ENCODE measurements at places on chromosomes 5 and 9. TPM values are rescaled to one million over a fixed set of nuclear protein-coding genes. Genes with fewer than 3 reads are reported as not detected.

NRG2 gene
- 0.19 TPM for polyA plus RNA-seq

TBC1D2 gene
- 24.0 TPM for polyA plus RNA-seq

ADAMTS2 gene
- 1.4 TPM for polyA plus RNA-seq

IL5 gene
- not detected for polyA plus RNA-seq

TAF11L9 gene
- not detected for polyA plus RNA-seq

POLE3 gene
- polyA plus RNA-seq: 19.5 TPM

SPINK7 gene
- polyA plus RNA-seq: 0.32 TPM

TUSC1 gene
- 13.4 TPM for polyA plus RNA-seq

SLC4A9 gene
- not detected for polyA plus RNA-seq

MAMDC4 gene
- polyA plus RNA-seq: 8.9 TPM

TEX48 gene
- polyA plus RNA-seq: not detected

LCN10 gene
- polyA plus RNA-seq: 8.4 TPM

PTPN3 gene
- polyA plus RNA-seq: 25.3 TPM

- DNase-seq: no peak
Observed at GRCh38 chr5:40915341-40915926, 6.1 kb downstream of the C7 start.

DNA sequence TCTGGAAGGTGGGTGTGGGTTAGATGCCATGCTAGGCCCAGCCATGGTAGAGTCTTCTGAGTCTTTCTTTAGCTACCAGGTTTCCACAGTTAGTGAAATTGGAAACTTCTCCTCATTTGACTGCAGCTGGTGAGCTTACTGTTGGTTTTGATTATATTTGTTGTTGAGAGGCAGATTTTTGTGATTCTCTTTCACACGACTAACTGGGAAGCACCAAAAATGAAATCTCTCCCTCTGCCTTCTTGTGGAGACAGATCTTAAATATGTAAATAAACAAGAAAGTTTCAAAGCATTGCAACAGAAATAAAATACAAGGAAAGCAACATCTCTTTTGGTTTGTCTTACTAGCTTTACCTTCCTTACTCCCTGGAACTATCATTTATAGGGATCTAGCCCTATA lies 122.2 kb downstream of the CEMIP2 start:
- DNase-seq: no peak

DNA sequence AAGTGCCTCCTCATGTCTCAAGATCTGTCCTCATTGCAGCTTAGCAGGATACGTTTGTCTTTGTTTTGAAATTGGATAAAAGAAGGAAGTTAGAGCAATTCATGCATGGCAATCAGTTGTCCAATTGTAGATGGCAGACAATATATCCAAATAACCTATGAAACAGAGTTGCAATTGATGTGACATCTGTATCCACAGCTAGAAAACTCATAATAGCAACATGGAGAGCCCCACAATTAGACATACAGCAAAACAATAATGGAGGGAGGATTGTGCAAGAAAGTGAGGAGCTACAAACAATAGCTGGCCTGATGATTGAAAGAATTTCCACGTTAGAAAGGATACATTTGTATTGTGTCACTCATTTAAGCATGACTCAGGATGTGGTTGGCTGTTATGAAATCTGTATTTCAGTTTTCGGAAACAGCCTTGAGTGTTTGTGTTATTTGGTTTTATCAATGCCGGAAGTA lies 132.0 kb downstream of the FAM174A start:
- DNase-seq: peak; percentile 35

DNA sequence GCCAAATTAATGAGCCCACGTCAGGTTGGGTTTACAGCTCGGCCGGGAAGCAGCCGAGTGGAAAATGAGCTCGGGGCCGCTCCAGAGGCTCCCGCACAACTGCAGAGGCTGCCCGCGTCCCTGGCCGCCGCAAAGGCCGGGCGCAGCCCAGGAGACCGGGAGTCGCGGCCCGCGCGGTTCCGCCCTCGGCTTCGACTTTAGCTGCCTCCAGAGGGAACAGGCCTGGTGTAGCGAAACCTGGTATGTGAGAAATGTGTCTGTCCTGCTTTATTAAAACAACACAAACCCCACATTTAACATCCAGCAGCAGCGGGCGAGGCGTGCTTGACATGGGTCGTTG lies 66.2 kb downstream of the FOXD1 start:
- DNase-seq: no peak

DNA sequence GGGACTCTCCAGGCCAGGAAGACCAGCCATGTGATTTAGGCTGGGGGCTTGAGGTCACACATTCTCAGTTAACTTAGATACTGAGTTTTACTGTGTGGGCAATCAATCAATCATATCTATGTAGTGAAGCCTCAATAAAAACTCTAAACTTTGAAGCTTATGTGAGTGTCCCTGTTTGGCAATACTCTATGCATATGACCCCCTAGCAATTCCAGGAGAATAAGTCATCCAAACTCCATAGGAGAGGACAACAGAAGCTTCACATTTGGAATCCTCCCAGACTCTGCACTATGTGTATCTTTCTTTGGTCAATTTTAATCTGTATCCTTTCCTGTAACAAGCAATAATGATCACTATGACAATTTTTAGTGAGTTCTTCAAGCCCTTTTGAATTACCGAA lies 216.8 kb upstream of the RGMB start:
- DNase-seq: no peak

DNA sequence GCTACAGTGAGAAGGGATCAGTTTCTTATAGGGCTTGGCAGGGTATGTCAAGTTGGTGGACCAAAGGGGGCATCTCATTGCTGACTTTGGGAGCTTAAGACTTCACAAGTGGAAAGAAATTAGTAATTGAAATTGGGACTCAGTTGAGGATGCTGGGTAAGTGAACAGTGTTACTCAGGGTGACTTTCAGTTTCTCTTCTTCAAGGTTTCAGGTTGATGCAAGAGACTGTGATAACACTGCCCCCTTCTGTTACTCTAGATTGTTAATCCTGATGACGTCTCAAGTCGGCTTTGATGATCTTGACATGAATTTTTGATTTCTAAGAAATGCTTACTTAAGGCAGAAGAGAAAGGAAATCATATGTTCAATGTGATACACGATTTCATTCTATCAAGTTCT lies 21.3 kb downstream of the KCTD16 start:
- peak; percentile 85 for DNase-seq

DNA sequence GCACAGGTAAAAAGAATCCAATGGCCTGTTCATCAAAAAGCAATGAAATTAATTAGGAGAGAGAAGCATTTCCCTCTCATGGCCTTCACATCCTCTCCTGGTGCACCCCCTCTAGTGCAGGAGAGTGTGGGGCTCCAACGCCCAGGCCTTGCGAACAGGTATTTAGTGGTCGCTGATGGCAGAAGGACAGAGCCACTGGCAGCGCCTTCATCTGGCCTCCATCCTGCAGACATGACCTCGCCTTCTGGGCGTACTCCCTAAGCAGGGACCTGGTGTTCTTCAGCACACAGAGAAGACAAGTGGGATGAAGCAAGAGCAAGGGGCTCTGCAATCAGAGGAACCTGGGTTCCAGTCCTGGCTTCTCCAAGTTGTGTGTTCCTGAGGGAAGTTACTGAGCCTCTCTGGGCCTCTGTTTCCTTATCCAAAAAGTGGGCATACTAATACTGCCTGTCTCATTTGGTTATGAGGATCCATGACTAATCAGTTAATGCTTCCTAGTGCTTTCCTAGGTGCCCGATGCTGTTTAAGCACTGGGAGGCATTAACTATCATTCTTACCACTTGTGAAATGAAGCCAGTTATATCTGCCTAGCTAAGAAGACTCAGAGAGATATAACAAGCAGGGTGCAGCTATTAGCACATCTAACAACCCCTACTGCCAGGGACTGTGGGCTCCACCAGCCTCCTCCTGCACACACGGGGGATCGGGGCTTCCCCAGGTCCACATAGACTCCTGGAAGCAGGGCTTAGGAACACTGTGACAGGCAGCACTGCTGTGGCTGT lies 77.3 kb downstream of the SEMA4D start:
- no peak for DNase-seq

GRCh38 chr5:6522331-6522730 lies 73.7 kb downstream of the UBE2QL1 start:
- no peak for DNase-seq

GRCh38 chr5:39192450-39193160 lies 26.8 kb downstream of the FYB1 start:
- DNase-seq: no peak

- DNase-seq: no peak
Observed at GRCh38 chr9:74073897-74074296, 423.2 kb upstream of the RORB start.

GRCh38 chr5:174735498-174736330 lies 11.3 kb downstream of the MSX2 start:
- peak; percentile 54 for DNase-seq

DNA sequence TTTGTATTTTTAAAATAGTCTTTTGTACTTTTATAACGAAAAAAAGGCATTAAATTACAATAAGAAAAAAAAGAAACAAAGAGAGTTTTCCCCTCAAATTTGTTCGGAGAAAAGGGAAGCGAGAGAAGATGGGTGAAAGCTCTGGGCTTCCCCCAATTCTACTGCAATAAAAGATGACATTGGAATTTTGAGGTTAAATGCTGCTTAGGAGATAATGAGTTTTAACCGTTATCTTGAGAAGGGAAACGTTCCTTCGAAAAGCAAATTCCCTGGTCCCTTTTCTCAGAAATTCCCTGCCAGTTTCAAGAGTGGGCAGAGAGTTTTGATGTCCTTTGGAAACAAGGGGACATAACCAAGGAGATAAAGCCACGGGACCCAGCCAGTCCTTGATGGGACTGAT lies 18.4 kb upstream of the ERGIC1 start:
- DNase-seq: no peak

GRCh38 chr5:137923856-137924255 lies 34.6 kb downstream of the PKD2L2 start:
- no peak for DNase-seq

DNA sequence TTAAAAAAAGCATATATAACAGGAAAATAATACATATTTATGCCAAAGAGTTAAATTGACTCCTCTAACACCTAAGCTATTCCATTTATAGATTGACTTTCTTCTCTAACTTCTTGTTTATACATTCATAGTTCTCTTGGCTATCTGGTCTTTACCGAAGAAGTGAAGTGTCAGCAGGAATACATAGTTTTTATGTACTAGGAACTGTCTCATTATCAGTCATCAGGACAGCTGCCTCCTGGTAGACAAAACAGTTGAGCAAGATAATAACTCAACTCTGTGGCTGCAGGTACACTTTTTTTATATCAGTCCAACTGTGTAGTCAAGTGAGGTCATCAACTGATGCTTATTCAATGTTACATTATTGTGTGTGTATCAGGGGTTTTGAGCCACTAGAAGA lies 1436.0 kb upstream of the NUDT12 start:
- peak; percentile 8 for DNase-seq

- DNase-seq: no peak
Observed at GRCh38 chr9:134833294-134833880, 47.2 kb upstream of the FCN2 start.

- DNase-seq: no peak
Observed at GRCh38 chr5:128169401-128170017, 85.9 kb downstream of the SLC12A2 start.

- DNase-seq: no peak
Observed at GRCh38 chr9:1875921-1876448, 139.2 kb upstream of the SMARCA2 start.

- DNase-seq: no peak
Observed at GRCh38 chr5:65263321-65263720, 218.4 kb downstream of the ADAMTS6 start.

- DNase-seq: no peak
Observed at GRCh38 chr5:79563247-79563590, 49.0 kb upstream of the TENT2 start.

- no peak for DNase-seq
Observed at GRCh38 chr5:175922192-175922885, 45.8 kb downstream of the THOC3 start.

DNA sequence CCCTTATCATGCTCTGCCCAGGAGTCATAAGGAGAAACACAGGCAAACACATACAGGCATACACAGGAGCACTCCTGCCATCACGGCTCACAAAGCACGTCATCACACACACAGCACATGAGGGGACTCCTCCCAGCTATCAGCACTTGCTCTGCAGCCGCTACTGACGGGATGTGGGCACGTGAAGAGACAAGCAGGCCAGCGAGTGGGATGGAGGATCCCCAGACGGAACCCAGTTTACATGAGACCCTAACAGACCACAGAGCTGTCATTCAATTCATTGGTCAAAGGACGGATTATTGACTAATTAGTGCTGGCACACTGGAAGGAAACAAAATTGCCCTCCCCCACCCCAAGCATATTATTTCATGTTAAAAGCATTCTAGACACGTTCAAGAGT lies 53.6 kb downstream of the SEMA4D start:
- DNase-seq: no peak

DNA sequence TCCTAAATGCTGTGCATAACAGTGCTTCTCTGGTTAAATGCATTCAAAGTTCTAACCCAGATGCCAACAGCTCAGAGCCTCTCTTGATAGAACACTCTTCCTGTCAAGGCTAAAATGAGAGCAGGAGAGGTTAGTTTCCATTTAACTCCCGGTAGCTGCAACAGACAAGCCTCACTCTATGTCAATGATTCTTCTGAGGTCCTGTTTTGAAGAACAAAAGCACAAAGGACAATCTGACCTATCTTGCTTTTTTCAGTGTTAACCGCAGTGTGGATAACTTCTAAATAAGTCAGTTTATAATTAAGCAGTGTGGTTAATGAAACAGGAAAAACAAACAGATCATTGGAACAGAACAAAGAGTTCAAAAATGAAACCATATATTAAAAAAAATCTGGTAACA lies 80.7 kb downstream of the ANKRD55 start:
- peak; percentile 56 for DNase-seq

GRCh38 chr5:22277006-22277405 lies 576.1 kb downstream of the CDH12 start:
- no peak for DNase-seq

DNA sequence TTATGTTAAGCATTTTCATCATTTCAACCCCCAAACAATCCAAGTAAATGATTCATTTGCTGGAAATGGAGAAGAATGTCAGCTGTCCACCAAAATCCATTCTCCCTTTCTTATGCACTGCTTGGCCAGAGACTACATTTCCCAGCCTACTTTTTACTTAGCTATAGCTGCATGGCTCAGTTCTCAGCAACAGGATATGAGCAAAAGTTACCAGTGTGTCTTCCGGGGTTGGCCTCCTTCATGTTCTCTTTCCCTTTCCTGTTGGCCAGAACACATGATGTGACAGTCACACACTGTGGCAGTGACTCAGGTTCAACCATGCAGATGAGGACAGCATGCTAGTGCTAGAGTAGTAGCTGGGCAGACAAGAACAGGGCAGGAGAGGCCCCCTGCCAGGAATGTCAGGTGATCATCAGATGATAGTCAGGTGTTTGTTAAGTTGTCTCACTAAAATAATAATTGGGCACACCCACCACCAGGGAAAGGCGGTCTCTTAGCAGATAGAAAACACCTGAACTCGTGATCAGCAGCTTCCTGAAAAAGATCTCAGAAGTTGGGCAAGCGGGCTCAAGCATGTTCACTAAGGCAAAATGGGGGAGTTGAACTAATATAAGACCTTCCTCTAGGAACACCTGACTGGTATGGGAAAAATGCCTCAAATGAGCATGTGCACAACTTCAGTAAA lies 12.2 kb downstream of the GPR150 start:
- DNase-seq: peak; percentile 85

DNA sequence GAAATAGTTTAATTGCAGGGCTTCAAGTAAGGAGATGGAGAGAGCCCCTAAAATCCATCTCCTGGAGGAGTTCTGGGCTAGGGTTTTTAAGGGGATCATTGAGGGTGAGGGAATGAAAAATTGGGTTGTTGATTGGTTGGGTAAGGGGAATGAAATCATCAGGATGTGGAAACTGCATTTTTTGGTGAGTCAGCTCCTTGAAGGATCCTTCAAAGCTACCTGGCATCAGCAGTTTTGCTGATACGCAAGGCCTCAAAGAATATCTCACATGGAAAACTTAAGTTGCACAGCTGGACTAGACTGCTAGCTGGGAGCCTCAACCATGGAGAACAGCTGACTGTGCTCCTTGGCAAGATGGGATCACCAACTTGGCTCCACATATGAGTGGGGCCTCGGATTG lies 136.7 kb downstream of the FGF10 start:
- DNase-seq: no peak
